ENCODE measurements at places on chromosomes 6 and 20.

DNA sequence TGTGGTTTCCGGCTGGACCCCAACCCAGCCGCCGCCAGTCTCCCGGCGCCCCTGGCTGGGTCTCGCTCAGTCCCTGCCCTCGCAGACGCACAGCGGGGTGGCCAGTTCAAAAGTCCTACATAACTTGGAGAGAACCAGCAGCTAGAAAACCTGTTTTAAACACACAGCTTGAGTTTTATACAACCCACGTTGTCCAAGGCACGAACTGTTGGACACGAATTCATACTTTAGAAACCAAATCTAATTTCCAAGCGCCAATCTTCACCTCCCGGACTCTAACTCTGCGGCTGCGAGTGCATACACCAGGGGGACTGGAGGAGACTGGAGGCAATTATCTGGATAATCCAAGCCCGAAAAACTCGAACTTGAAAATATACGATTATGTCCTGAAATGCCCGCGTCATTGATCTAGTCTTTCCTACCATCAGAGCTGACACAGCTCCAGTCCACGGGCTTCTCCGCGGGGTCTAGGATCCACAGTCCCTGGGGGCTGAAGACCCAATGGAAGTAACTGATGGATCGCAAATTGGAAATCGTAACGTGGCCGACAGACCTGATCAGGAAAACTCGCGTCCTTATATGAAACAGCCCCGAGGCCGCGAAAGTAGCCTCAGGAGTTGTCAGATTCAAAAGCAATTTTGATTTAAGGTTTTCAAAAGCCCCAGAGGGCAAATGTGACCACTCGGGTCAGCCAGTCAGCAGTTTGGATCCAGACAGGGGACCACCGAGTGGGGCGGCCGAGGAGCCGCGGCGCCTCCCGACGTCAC lies 843 bp upstream of the HEY2 start:
- DNase-seq: no peak

DNA sequence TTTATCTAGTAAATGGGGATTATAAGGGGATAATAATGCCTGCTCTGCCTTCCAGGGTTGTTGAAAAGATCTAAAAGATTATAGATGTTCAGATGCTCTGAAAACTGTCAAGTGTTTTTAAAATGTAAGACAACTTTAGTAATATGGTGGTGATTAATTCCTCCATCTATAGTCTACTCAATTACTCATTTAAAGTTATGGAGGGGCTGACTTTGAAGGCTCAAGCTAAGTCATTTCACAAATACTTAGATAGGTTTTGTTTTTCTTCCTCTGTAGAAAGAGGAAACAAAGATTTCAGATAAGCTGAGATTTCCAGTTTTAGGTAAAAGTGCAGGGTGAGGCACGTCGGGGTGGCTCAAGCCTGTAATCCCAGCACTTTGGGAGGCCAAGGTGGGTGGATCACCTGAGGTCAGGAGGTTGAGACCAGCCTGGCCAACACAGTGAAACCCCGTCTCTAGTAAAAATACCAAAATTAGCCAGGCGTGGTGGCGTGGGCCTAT lies 50.5 kb upstream of the PIM1 start:
- DNase-seq: no peak

DNA sequence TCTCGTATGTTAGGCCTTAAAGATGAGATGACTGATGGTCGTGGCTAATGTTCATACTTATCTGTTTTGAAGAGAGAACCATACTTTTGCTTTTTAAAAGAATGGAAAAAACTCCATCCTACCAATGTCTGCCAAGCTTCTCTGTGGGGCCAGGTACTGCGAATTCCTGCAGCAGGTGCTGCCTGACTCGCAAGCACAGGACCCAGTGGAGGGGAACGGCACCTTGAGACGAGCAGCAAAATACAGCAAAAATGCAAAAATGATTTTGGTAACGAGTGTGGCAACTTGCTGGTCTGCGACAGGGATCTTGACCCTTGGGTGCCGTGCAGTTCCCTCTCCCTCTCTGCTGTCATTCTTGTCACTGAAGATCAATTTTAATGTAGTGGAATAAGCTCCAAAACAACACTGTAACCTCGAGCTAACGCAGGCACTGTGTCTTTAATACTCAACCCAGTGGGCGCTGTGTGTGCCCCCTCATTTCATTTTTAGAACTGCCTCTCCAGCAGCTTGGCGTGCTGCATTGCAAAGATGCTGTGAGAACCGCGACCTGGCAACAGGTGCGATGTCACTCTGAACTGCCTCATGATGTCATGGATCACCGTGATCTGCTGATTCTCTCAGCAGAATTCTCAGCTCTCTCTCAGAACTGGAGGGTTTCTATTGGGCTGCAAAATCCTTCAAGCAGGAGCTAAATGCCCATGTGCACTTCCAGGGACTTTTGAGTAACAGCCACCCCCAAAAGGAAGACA lies 51.6 kb downstream of the RAMACL start:
- no peak for DNase-seq

- DNase-seq: no peak
These were observed 32.7 kb upstream of the PROKR2 start for GRCh38 chr20:5349448-5349847.

- DNase-seq: no peak
These were observed 7.7 kb downstream of the VPS52 start for GRCh38 chr6:33264015-33264414.

- no peak for DNase-seq
These were observed 70.2 kb upstream of the SLC22A1 start for GRCh38 chr6:160051390-160051789.

GRCh38 chr6:7922596-7922995 lies 12.0 kb upstream of the TXNDC5 start:
- DNase-seq: no peak

GRCh38 chr6:106444777-106445507 lies 84.4 kb downstream of the CRYBG1 start:
- DNase-seq: no peak

GRCh38 chr6:11616200-11616611 lies 78.7 kb downstream of the TMEM170B start:
- DNase-seq: no peak

DNA sequence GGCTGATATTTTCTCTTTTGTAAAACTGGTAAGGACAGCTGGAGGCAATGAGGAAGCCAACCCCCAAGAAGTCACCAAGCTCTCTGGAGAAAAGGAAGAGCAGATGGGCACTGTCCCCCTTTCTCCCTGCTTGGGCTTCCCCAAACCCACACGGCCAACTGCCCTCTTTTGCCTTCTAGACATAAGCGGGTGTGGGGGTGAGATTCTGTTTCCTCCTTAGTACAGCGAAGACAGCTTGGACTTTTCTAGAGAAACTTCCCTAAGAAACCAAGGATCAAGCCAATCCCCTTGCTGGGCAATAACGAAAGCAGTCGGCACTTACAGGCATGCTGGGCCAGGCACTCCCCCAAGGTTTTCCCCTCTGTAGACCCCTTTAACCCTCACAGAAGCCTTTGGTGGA lies 110.3 kb downstream of the CDC5L start:
- no peak for DNase-seq

DNA sequence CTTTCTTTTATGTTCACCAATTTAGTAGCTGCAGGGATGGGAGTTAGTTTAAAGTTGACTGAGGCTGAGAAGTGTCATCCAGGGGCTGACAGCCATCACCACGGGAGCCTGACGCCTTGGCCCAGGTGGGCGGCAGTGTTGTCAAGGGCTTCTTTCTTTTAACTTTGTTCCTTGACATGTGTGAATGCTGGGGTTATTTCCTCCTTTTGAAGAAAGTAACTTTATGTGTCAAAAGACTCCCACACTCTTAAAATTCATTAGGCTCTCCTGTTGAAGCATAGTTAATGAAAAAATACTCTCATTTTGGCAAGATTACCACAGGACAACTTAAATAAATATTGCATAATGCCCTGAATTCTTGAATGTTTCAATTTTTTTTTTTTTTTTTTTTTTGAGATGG lies 50.0 kb downstream of the SASH1 start:
- no peak for DNase-seq

DNA sequence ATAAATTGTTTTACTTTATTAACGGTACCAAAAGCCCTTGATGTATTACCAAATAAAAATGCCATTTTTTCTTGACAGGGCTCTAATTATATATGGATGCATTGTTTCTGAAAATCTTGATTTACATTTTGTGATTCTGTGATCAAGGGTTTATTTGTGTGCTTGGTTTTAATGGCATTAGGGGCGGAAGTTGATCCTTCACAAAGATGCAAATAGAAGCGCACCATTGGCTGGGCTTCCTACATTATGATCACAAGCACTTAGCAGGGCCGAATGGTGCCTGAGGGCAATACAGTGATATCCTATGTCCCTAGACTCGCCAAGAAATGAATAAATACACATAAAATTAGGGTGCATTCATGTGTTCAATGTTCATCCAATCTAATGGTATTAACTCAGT lies 172.9 kb upstream of the UST start:
- no peak for DNase-seq

DNA sequence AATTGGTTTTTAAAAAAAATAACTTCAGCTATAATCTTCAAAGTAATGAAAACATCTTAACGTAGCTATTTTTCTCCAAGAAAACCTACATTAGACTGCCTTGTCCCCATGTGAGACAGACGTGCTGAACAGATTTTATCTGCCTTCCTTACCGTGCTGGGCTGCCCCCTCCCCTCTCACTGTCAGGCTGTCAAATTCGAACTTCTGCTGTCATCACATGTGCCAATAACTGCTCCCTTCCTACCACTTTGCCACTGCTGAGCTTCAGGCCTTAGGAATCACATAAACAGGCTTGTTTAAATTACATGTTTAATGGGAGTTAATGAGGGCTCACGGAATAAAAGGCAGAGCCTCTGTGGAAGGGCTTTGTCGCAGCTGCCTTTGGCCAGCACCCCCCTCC lies 77.0 kb upstream of the NHSL1 start:
- no peak for DNase-seq

GRCh38 chr6:106122938-106123656 lies 37.0 kb downstream of the PRDM1 start:
- no peak for DNase-seq

DNA sequence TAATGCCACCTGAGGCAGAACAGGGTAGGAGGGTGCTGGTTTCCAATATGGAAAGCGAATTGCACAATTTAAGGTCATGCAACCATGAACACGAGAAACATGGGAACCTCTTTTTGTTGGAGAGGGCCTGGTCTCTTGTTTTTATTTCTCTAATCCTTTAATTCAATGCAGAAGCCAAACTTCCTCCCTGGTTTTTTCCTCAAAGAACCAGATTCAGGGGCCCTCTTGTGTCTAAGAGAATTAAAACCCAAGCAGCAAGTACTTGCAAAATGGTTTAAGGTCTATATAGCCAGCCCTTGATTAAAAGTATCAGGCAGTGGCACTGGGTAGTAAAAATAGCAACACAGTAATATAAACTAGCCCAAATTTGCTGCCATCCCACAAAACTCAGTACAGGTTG lies 19.5 kb downstream of the GSTA4 start:
- no peak for DNase-seq

All from left renal pelvis (tissue), 4 donors.